Heart right ventricle (tissue), 16 donors: ENCODE measurements at places on chromosomes 3 and 15. TPM values are rescaled to one million over a fixed set of nuclear protein-coding genes. Genes with fewer than 3 reads are reported as not detected.

DNA sequence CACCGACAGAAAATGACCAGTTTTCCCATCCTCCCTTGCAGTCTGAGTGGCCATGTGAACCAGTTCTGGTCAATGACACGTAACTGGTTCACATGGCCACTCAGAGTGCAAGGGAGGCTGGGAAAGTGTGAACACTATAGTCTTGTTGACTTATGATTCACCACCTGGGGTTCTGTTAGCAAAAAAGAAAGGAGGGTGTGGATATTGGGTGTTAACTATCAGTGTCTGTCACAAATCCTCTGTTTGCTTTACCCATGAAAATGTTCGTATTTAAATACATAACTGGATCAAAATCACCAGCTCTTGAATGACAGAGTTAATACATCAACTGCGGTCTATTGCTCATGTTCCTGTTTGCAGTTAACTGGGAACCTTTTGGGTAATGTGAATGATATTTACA, 92.3 kb downstream of the ADAMTSL3 start:
- H3K27ac ChIP-seq: peak overlapping the region; percentile 67
- peaks cover 20% of the 10 kb centered on the region for H3K4me1 ChIP-seq
- H3K36me3 ChIP-seq: no peaks in the 10 kb centered on the region

SEMA6D gene
- 14.2 TPM for total RNA-seq

DNA sequence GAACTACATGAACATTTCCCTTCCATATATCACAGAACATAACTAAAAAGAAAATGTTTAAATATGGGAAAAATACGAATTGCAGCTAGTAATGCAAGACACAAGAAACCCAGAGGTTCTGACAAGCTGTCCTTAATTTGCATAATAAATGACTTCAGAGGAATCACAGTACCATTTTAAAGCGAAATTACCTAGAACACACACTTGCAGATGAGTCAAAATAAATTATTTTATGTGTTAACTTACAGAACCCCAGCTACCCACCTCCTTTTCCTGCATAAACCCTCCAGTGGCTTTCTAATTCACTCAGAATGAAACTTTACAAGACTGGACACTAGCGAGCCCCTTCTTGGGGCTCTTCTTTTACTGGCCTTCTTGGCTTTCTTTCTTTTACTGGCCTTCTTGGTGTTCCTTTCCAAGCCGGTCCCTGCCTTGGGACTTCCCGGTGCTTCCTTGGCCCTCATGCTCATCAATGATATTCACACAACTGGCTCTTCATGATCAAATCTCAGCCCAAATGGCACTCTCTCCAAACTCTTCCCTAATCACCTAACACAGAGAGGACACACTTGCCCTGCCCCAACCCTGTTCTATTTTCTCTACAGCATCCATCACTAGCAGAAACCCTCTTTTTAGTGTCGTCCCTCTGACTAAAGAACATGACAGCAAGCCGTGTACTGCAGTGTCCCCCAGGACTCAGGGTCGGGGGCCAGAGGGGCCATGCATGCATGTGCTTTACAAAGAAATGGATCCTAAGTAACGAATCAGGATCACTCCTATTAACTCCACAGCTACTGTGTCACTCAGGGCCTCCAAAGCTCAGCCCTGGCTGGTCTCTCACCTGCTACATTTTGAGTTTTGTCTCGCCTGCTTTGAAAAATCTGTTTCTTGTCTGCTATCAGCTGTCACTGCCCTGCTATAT, 4.8 kb downstream of the CHSY1 start:
- H3K27me3 ChIP-seq: no peaks in the 10 kb centered on the region
- H3K4me3 ChIP-seq: peak overlapping the region; percentile 9
- no peak overlapping the region for H3K27ac ChIP-seq

IQCF5 gene
- total RNA-seq: not detected

RTP3 gene
- total RNA-seq: not detected

OIP5 gene
- total RNA-seq: not detected

- DNase-seq: peak; percentile 92
- peaks cover 40% of the 10 kb centered on the region for H3K4me1 ChIP-seq
- peak overlapping the region; percentile 67 for H3K27ac ChIP-seq
- H3K27me3 ChIP-seq: no peaks in the 10 kb centered on the region
- peak overlapping the region; percentile 59 for H3K4me3 ChIP-seq
Measured at GRCh38 chr15:74127255-74127953, 3.0 kb upstream of the ISLR2 start.

- H3K36me3 ChIP-seq: no peaks in the 10 kb centered on the region
- H3K27ac ChIP-seq: no peak overlapping the region
- peaks cover 5% of the 10 kb centered on the region for H3K4me1 ChIP-seq
- no peak for DNase-seq
- no peaks in the 10 kb centered on the region for H3K27me3 ChIP-seq
Measured at GRCh38 chr3:190860521-190860920, 2.0 kb downstream of the GMNC start.

DNA sequence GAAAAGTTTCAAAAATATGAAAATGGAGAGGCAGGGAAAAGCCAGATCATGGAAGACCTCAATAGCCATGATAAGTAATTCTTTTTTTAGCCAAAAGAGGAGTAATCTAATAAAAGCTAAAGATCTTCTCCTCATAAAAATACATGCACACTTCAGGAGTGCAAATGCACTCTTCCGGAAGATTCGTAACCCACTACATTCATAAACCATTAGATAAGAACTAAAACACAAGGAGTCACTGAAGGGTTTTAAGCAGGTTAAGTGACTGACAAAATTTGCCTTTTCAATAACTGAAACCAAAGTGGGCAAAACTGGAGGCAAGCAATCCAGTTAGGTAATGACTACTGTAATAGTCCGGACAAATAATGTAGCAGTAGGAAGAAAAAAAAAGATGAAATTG, 46.0 kb downstream of the UBE3A start:
- H3K36me3 ChIP-seq: peaks cover 37% of the 10 kb centered on the region
- no peaks in the 10 kb centered on the region for H3K27me3 ChIP-seq
- H3K27ac ChIP-seq: no peak overlapping the region
- H3K4me1 ChIP-seq: peaks cover 39% of the 10 kb centered on the region
- H3K4me3 ChIP-seq: no peak overlapping the region
- no peak for DNase-seq

DNA sequence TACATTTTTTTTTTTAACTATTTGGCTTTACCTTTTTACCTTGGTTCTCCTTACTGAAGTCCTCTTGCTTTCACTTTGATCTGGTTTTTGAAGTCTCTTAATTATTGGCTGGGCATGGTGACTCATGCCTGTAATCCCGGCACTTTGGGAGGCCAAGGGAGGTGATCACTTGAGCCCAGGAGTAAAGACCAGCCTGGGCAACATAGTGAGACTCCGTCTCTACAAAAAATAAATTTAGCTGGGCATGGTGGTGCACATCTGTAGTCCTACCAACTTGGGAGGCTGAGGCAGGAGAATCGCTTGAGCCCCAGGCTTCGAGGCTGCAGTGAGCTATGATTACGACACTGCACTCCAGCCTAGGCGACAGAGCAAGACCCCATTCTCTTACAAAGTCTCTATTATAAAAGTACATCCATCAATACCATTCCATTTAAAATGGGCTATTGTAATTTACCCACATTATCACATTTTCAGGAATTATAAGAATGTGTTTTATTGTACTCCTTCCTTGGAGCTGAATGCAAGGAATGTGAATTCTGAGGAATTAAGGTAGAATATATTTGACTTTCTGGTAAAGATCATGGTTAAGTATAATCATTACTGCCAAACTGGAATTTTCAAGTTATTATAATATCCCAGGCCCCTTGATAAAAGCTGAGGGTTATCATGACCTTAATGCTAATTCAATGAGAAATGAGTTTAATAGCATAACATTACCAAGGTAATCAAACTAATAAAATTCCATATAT, 49.0 kb downstream of the MSL2 start:
- no peaks in the 10 kb centered on the region for H3K27me3 ChIP-seq
- no peak for DNase-seq
- no peak overlapping the region for H3K27ac ChIP-seq

GRCh38 chr3:53100818-53101466, 29.3 kb downstream of the RFT1 start:
- peaks cover 27% of the 10 kb centered on the region for H3K36me3 ChIP-seq
- no peak overlapping the region for H3K27ac ChIP-seq
- no peak overlapping the region for H3K4me3 ChIP-seq
- no peaks in the 10 kb centered on the region for H3K27me3 ChIP-seq

DNA sequence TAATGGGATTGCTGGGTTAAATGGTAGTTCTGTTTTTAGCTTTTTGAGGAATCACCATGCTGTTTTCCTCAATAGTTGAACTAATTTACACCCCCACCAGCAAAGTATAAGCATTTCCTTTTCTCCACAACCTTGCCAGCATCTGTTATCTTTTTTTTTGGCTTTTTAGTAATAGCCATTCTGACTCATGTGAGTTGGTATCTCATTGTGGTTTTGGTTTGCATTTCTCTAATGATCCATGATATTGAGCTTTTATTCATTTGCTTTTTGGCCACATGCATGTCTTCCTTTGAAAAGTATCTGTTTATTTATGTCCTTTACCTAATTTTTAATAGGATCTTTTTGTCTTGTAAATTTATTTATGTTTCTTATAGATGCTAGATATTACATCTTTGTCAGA, 288.2 kb downstream of the EPHA6 start:
- no peak for DNase-seq
- no peaks in the 10 kb centered on the region for H3K27me3 ChIP-seq
- no peak overlapping the region for H3K4me3 ChIP-seq
- no peaks in the 10 kb centered on the region for H3K4me1 ChIP-seq

P2RY12 gene
- 1.3 TPM for total RNA-seq

DNA sequence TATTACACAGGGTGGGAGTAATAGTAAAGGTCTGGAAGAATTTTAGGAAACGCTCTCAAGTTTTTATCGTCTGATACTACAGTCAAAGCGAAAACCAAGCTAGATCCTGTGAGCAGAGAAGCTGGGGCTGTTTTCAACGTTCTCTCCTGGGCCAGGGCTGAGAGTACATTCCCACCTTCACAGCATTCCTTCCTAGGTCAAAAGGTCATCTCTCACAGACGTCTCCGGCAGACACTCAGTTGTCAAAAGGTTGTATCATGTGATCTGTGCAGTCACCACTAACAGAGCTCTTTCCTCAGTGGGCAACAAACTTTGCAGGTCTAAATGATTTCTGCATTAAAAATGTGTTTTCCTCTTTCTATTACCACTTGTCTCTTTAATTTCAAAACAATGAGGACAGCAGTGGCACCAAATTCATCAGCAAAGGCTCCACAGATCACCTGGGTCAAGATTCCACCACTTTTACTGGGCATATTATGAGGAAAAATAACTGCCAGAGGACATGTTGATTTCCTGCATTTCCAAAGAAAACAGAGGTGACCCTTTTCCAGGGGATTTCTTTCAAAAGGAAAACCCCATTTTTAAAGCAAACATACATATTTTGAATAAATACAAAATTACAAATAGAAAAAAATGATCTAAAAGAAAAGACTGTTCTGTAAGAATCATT, 41.9 kb downstream of the MEIS2 start:
- no peaks in the 10 kb centered on the region for H3K27me3 ChIP-seq
- DNase-seq: no peak
- no peak overlapping the region for H3K4me3 ChIP-seq
- H3K27ac ChIP-seq: peak overlapping the region; percentile 75
- peaks cover 18% of the 10 kb centered on the region for H3K36me3 ChIP-seq

GOLGA6D gene
- total RNA-seq: not detected

DNA sequence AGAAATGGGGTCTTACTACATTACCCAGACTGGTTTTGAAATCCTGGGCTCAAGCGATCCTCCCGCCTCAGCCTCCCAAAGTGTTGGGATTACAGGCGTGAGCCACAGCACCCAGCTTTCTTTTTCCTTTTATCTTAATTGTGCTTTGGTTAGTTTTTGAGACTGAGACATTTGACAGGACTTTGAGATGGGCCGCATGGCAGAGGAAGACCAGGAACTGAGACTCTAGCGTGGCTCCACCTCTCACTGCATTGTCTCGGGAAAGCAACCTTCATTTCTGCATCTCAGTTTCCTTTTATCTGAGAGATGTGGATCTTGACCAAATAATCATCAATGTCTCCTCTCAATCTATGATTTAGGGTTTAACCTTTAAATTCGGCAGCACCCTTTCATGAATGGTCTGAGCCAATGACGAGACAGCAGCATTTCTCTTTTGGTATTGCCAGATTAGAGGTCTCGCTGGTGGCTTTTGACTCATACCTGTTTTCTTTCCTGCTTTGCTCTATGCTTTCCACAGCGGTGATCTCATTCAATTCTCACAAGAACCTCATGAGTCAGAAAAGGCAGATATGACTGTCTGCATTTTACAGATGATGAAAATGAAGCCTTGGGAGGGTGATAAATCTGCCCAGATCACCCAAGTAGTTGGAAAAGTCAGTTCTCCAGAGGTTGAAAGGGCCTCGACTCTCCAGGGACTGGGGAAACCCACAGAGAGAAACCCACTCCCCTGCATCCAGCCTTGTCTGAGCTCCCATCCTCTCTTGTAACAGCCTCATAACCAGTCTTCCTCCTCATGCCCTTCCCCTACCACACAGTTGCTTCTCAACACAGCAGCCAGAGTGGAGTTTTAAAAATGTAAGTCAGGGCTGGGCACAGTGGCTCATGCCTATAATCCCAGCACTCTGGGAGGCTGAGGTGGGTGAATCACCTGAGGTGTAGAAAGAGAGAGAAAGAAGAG, 84.8 kb upstream of the FOXB1 start:
- H3K4me3 ChIP-seq: no peak overlapping the region
- H3K27ac ChIP-seq: no peak overlapping the region
- H3K4me1 ChIP-seq: no peaks in the 10 kb centered on the region
- H3K36me3 ChIP-seq: no peaks in the 10 kb centered on the region
- DNase-seq: no peak

THSD4 gene
- 110 TPM for total RNA-seq

MST1R gene
- total RNA-seq: 0.53 TPM

GRCh38 chr3:125137358-125138033, 75.1 kb downstream of the SLC12A8 start:
- H3K27ac ChIP-seq: no peak overlapping the region
- H3K4me3 ChIP-seq: no peak overlapping the region
- no peak for DNase-seq
- H3K36me3 ChIP-seq: no peaks in the 10 kb centered on the region
